ENCODE measurements at places on chromosomes 1 and 21.
A peak's percentile ranks its signal among the peaks of the same experiment; 100 is the strongest.

GRCh38 chr1:22537441-22538139 lies 25.7 kb upstream of the EPHA8 start:
- no peak for DNase-seq

GRCh38 chr1:99464738-99465137 lies 181.2 kb upstream of the PALMD start:
- DNase-seq, result no peak

DNA sequence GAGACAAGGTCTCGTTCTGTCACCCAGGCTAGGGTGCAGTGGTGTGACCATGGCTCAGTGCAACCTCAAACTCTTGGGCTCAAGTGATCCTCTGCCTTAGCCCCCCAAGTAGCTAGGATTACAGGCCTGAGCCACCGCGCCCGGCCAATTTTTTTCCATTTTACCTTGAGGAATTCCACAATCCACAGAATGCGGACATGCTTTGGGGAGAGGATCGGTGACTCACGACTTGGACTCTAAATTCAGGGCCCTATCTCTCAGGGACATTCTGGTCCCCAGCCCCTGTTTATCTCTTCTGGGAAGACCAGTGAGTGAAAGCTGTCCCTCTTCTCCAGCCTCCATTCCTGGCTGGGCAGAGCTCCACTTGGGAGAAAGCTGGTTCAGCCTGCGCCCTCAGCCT lies 5.2 kb downstream of the PADI1 start:
- no peak for DNase-seq

GRCh38 chr1:207282496-207283380 lies 38.7 kb upstream of the CD55 start:
- DNase-seq, result peak; percentile 49

DNA sequence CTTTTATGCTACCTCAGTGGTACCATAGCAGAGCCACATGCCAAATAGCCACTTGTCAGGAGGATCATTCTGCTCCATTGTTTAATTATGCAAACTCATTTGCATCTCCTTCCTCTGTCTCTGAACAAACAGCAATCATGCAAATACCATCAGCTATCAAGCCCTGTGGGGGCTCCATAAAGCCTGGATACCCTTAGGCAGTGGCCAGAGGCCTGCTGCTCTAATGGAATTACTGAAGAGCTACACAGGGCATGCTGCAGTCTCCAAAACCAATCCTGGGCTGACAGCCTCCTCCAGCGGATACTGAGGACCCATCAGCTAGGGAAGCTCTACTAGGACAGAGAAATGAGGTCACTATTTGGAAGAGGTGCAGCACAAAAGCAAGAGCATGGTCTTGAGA lies 376.3 kb downstream of the KCNH1 start:
- no peak for DNase-seq

DNA sequence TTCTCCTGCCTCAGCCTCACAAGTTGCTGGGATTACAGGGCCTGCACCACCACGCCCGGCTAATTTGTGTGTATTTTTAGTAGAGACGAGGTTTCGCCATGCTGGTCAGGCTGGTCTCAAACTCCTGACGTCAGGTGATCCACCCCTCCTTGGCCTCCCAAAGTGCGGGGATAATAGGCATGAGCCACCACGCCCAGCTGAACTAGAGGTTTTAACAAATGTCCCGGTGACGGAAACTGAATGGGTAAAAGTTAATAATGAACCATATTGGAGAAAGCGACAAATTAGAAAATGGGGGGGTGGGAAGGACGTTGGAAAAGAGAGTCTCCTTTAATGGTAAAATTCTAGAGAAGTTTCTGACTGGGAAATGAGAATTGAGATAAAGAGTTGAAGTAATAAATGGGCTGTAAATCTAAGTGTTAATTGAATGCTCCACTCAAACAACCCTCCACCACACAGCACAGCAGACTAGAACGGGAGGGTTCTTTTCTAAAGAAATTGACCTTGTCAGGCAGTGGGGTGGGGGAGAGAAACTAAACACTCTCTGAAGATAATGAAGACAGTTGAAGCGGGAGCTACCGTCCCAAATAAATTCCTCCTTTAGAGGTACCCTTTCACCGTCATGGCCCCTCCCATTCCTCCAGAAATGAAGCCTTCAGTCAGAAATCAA lies 46.9 kb upstream of the PUM1 start:
- DNase-seq, result no peak

- no peak for DNase-seq
Measured at GRCh38 chr1:156488566-156489165, 11.9 kb downstream of the MEF2D start.

- no peak for DNase-seq
Measured at GRCh38 chr1:226687426-226687825, 51.7 kb downstream of the ITPKB start.

GRCh38 chr1:171424494-171424893 lies 60.8 kb upstream of the PRRC2C start:
- DNase-seq, result no peak

GRCh38 chr1:230596306-230596705 lies 46.0 kb upstream of the COG2 start:
- no peak for DNase-seq

- no peak for DNase-seq
Measured at GRCh38 chr1:237756304-237756967, 134.3 kb downstream of the ZP4 start.

GRCh38 chr21:44982558-44983250 lies 42.9 kb downstream of the SLX9 start:
- no peak for DNase-seq

GRCh38 chr1:82462366-82462765 lies 661.6 kb downstream of the ADGRL2 start:
- no peak for DNase-seq

- no peak for DNase-seq
Measured at GRCh38 chr1:207863893-207864535, 46.9 kb downstream of the CD34 start.

DNA sequence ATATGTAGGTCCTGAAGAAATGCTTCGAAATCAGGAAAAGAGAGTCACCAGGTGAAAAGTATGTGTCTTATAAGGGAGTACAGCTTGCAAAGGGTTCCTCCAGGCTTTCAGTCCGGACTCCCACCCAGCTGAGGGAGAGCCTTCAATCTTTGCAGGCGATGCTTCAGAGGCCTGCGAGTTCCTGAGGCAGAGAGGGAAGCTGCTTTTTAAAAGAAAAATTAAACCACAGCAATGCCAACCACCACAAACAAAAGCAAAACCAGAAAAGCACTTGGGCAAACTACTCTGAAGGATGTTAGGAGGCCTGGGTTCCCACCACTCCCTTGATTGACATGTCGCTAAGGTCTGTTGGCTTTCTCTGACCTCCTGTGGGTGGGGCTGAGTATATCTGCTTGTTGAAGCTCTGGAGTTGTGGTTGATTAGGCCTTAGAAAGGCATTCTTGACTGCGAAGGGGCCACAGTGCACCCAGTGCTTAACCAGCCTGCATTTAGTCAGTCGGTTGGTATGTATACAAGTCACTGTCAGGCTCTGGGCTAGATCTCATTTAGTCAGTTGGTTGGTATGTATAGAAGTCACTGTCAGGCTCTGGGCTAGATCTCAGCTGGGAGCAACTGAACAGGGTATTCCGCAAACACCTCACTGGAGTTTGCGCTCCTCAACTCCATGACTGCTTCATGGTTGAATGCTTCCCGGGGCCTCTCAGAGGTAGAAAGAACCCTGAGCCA lies 1.2 kb downstream of the NIPAL3 start:
- DNase-seq, result no peak

DNA sequence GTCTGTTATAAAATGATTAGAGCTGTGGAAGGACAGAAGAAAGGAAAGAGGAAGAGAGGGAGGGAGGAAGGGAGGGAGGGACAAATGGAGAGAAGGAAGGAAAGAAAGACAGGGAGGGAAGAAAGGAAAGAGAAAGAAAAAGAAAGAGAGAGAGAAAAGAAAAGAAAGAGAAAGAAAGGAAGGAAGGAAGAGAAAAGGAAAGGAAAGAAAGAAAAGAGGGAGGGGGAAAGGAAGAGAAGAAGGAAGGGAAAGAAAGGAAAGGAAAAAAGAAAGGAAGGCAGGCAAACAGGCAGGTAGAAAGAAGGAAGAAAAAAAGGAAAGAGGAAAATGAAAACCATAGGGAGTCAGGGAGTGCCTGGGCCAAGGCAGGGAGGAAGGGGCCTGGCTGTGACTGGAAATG lies 14.5 kb upstream of the BACE2 start:
- no peak for DNase-seq

GRCh38 chr1:67190410-67190809 lies 24.2 kb downstream of the IL23R start:
- DNase-seq, result no peak

GRCh38 chr21:18089786-18090185 lies 154.8 kb upstream of the CHODL start:
- no peak for DNase-seq

- DNase-seq, result no peak
Measured at GRCh38 chr1:18539171-18539570, 58.4 kb downstream of the KLHDC7A start.

GRCh38 chr1:59171788-59172187 lies 125.1 kb upstream of the FGGY start:
- DNase-seq, result no peak

GRCh38 chr21:30880914-30881313 lies 466 bp downstream of the KRTAP11-1 start:
- no peak for DNase-seq

GRCh38 chr1:3450983-3451382 lies 3.5 kb upstream of the ARHGEF16 start:
- DNase-seq, result no peak

DNA sequence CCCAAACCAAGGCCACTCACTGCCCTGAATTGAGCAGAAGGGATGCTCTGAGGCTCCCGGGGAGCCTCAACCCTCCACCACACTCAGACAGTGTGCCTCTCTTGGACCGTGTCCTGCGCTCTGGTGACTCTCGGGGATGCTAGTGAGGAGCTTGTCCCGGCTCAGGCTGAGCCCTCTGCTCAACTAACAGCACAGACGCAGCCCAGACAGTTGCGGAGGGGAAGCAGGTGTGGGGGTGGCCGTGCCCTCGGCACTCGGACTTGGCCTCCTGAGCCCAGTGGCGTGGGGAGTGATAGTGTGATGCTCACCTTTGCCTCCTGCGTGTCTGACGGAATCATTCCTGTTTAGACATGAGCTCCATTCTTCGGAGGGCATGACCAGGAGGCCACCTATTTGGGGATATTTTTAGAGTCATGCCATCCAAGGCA lies 15.4 kb upstream of the SLC19A1 start:
- DNase-seq, result no peak

DNA sequence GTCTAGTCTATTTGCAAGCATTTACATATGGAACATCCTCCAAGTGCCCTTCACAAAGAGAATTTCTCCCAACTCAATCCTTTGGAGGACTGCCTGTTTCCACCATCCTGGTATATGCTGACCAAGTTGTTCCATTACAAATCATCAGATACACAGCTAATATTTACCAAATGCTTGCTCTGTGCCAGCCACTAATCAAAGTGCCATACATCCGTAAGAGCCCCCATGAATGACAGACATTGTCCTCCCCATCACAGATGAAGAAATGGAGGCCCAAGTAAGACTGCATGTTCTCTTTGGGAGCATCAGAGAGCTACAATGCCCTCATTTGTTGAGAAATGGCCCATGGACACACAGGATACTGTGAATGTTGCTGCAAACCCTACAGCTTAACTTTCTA lies 130.0 kb upstream of the BACE2 start:
- no peak for DNase-seq

DNA sequence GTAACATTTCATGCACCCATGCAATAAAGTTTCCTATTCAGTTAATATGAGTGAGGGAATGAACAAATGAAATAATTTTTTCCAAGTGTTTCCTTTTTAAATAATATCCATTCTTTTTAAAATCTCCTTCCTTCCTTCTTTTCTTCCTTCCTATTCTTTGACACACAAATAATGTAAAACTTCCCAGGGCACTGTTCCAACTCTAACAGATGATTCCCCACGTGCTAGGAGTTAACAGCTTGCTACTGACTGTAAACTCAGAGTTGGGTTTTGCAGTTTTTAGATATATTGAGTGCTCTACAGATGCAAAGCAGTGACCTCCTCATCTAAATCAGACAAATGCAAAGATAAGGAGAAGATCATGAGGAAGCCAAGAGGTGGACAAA lies 54.0 kb upstream of the POU2F1 start:
- DNase-seq, result no peak

- DNase-seq, result no peak
Measured at GRCh38 chr1:43564551-43565348, 34.1 kb downstream of the PTPRF start.

GRCh38 chr1:45299981-45300668 lies 26.6 kb upstream of the HPDL start:
- no peak for DNase-seq

DNA sequence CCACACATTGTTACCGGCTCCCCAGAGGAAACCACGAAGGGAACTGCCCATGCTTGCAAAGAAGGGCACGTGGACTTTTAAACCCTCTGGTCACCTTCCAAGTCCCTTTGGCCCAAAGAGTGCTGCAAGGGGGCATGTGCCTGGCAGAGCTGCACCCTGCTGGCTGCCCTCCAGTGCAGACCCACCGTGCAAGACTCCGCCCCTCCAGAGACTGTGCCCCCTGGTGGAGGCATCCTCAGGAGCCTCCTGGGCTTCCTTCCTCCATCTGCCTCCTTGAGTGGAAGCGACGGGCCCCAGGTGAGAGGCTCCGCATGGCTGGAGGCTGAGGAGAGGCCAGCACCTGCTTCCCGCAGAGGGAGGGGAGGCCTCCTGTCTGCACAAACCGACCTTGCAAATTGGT lies 100.6 kb downstream of the CRYAA start:
- no peak for DNase-seq

DNA sequence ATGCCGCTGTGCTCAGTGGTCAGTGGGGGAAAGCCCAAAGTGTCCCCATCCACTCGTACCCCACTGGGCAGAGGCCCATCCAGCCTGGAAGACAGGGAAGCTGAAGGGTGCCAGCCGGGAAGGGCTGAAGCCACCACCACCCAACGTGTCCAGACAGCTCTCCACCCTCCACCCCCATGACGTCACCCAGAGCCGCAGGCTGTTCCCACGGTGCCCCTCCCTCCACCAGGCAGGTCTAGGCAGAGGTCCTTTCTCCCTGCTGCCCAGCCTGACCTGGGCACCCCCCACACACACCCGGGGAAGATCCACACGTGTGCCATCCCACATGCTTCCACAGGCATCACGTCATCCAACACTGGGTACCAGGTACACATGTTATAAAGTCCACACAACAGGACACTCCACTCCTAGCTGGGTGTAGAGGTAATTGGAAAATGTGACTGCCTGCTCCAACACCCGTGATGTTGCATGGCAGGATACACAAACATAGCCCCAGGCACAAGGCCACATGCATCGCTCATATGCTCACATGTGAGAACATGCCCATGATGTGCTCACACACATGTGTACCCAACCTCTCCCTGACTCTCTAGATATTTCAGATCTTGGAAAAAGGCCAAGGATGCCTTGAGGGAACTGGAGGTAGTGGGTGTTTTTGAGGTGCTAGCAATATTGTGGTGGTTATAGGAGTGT lies 5.1 kb upstream of the ARHGAP30 start:
- no peak for DNase-seq

DNA sequence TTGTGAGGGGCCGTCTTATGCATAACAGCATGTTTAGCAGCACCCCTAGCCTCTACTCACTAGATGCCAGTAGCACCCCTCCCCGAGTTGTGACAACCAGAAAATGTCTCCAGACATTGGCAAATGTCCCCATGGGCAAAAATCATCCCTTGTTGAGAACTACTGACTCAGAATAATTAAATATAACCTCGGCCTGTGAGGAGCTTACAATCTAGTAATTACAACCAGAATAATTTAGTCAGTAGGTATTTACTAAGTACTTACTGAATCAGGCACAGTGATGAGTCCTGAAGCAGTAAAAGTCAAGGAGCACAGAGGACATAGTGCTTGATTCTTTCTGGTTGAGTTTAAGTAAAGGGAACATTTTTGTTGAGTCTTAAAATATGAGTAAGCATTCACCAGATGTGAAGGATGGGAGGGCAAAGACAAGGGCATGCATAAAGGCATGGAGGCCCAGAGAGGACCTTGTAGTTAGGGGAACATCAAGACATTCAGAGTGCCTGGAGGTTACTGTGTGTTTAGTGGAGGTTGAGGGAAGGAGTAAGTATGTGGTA lies 44.1 kb upstream of the KCNQ4 start:
- no peak for DNase-seq
